ENCODE measurements at places on chromosomes 1 and 21. TPM values are rescaled to one million over a fixed set of nuclear protein-coding genes. Genes with fewer than 3 reads are reported as not detected.
A peak's percentile ranks its signal among the peaks of the same experiment; 100 is the strongest.

DNA sequence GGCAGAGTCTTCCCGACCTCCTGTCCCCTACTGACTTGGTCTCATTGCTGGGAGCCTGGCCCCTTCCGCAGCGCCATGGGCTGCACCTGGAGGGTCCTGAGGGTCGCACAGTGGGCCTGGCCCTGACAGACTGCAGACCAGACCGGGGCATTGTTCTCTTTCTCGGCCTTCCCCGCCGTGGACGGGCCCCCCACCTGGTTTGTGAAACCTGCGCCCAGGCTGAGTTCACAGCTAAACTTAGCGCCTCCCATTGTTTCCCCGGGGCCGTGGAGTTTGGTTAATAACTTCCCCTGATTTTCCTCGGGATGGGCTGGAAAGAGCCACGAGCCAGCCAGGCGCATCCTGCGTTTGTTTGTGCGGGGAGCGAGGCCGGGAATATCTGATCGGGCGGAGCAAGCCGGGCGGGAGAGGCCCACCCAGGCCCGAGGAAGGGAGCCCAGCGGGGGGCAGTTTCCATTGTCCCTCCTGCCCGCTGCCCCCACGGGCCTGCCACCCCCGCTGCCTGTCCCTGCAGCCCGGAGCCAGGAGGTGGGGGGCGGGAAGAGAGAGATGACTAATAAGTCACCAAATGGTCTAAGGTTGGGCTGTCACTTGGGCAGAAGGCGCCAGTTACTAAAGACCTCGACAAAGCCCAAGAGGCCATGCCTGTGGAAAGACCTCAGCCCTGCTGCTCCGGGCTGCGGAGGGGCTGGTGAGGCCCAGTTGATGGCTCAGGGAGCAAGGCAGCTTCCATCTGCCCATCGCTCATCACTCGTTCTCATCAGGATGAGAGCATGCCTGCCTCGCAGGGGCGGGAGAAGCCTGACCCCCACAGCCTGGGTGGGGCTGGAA is 39.0 kb upstream of the ARHGEF16 start:
- no peak for DNase-seq

The ETNK2 gene
- 0.72 TPM for total RNA-seq

DNA sequence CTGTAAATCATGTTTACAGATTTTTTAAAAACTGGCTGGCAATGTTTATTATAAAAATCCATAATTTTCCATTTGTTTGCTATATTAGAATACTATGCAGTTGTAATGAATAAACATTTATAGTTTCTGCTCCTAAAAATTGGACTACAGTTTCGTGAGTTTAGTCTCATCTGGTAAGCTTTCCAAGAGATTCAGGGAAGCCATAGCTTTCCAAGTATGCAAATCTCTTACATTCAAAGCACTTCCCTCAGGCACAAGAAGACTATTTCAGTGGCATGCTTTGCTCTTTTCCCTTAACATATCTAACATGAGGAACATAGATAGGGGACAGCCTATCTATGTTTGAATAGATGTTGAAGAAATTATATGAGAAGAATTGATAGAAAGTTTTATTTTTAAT is 77.2 kb downstream of the ADGRL2 start:
- DNase-seq = peak; percentile 57

DNA sequence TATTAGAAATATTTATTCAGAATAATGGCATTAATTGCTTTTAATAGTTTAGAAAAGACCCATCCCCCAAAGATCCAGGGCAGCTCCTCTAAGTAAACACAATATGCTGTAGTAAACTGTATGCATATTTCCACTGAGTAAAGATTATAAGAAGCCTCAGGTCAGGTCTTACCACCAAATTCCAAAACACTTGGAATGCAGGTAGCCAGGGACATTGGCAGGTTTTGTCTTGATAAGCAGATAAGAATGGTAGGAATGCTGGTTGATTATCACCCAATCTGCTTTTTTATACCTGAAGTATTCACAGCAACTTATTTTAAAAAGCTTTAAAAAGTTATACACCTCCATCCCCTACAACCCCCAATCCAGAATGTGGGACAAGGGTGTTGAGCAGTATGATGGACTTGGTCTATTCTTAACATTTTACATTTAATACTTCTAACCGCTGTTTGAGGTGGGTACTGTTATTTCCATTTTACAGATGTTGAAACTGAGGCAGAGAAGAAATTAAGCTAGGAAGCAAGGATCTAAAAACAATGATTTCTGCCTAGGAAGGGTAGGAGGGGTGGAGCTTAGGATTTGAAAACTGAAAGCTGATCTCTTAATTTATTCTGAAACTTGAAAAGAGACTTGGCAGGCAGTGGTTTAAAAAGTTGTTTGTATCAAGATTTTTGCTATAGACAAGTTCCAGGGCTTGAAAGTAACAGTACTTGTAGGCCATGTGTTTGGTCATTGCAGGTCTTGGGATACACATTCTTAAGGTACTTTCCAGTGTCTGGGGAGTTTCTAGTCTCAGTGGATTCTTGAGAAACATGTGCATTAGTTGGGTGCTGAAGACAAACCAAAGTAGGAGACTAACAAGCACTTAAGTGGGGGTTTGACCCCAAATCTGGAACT is 15.6 kb upstream of the THEM4 start:
- DNase-seq = no peak

The C1orf94 gene
- total RNA-seq = not detected

The FCGR3A gene
- under 0.01 TPM for total RNA-seq

The KISS1 gene
- not detected for total RNA-seq

DNA sequence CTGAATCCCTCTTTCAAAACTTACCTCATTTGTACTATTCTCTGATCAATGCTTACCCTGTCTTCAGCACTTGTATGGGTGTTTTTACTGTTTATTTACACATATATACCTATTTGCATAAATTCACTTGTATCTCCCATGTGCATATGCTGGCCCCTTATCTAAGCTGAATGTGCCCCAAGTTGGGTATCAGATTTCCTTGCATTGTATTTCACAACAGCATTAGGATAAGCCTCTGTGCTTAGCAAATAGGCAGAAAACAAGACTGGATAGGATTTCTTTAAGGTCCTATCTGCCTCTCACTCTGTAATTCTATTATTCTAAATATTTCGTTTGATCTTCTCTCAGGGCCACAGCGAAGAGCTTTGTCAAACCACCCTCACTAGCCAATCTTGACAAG is 45.9 kb upstream of the IPO9 start:
- no peak for DNase-seq

GRCh38 chr1:192812420-192813209 is 3.8 kb downstream of the RGS2 start:
- DNase-seq = no peak

GRCh38 chr1:117664314-117664713 is 58.5 kb downstream of the TENT5C start:
- DNase-seq = no peak

The HSD3B2 gene
- not detected for total RNA-seq
